ENCODE measurements at places on chromosomes 3 and 15. TPM values are rescaled to one million over a fixed set of nuclear protein-coding genes. Genes with fewer than 3 reads are reported as not detected.

Gene PLA2G4E
- total RNA-seq: not detected

Gene C2CD4A
- total RNA-seq: 0.36 TPM

Gene IMP3
- total RNA-seq: 35.2 TPM

Gene ALDH1L1
- 10.9 TPM for total RNA-seq

Gene PPP2R3A
- 15.6 TPM for total RNA-seq

Gene KNG1
- total RNA-seq: not detected

Gene CRYGS
- 3.0 TPM for total RNA-seq

Gene CD276
- total RNA-seq: 67.9 TPM

Gene THAP10
- 1.7 TPM for total RNA-seq

Gene TNFAIP8L3
- 24.5 TPM for total RNA-seq

DNA sequence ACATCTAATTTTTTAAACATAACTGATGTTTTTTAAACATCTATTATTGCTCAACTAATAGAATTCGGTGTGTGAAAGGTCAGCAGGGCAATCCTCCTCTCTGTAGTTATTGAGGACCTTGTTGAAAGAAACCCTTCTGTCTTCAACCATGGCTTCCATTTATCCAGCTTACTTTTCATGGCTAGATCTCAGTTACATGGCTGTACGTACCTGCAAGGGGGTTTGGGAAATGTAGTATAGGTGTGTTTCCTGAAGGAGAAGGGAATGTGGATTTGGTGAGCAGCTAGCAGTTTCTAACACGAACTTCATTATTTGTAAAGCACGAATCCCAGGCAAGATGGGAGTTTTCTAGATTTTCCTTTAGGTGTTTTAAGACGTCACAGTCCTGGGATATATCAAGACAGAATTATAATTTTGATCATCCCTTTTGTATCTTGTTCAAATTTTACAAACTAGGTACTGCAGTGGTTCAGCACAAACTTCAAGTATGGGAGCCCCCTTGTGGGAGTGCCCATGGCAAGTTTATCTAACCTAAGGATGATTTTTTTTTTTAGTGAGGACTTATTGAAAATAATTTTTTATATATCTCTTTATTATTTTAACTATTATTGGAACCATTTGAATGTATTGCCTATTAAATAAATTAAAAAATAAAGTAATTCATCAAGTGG is 41.6 kb downstream of the FBXL2 start:
- no peak for DNase-seq

- DNase-seq: no peak
These were observed 159.6 kb upstream of the KCNH8 start for GRCh38 chr3:18988614-18989229.

- DNase-seq: no peak
These were observed 56.3 kb upstream of the FSTL1 start for GRCh38 chr3:120506828-120507774.

GRCh38 chr3:106255870-106256248 is 387.0 kb upstream of the CBLB start:
- no peak for DNase-seq

GRCh38 chr3:11769704-11770476 is 76.8 kb downstream of the TAMM41 start:
- DNase-seq: no peak

DNA sequence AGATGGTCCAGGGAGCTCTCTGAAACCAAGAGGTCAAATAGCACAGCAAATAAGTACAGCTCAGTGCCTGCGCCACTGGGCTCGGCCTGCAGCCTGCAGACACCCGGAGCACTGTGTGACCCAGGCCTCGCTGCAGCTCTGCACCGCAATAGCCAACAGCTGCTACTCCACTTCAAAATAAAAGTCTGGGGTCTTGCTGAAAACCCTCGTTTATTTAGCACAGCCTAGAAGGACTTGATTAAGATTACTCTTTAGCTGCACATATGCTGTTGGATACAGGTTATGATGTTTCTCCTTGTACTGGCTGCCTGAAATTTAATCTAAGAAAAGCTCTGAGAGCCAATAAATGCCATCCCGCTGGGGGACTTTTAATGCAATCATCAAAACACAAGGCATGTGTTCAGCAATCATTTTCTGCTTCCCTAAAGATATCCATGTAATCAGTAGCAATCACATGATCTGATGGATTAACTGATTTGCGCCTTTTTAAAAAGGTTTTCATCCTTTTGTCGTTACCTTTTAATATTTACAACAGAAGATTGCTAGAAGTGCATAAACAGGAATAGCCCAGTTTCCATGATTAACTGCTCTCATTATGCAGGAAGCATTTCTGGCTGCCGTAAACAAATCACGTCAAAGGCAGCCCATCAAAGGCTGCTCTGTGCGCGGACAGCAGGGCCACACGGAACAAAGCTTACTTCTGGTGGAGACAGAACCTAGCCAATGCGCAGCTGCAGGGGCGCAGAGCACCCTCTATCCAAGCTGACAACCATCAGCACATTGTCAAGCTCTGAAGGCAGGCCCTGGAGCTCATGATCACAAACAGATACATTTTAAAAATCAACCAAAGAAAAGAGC is 58.8 kb downstream of the CLASP2 start:
- DNase-seq: peak; percentile 80

All from aorta (tissue), 5 donors.